Brain pericyte (primary cell): ENCODE measurements at places on chromosomes 11 and 22.
A peak's percentile ranks its signal among the peaks of the same experiment; 100 is the strongest.

DNA sequence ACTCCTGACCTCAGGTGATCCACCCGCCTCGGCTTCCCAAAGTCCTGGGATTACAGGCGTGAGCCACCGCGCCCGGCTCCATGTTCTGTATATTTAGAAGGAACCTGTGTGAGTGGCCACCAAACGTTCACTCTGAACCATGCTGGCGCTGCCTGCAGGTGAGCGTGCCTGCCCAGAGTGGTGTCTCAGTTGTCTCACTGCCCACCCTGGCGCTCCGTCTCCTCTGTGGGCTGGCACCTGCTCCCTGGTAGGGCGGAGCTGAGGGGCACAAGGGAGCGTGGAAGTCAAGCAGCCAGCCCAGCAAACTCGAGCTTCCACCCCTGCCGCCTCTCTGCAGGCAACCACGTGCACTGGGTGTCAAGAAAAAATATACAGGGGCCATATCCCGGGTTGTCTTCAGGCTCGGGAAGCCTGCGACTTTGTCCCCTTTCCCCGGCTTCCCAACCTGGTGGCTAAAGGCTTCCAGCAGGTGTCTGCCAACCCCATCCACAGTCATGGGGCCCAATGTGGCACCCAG is 16.7 kb downstream of the TXN2 start:
- no peak for DNase-seq

GRCh38 chr22:36331912-36332622 is 55.7 kb downstream of the MYH9 start:
- no peak for DNase-seq

- no peak for DNase-seq
Measured at GRCh38 chr11:106879832-106880546, 138.3 kb downstream of the GUCY1A2 start.

GRCh38 chr22:33710326-33710725 is 209.9 kb downstream of the LARGE1 start:
- no peak for DNase-seq

DNA sequence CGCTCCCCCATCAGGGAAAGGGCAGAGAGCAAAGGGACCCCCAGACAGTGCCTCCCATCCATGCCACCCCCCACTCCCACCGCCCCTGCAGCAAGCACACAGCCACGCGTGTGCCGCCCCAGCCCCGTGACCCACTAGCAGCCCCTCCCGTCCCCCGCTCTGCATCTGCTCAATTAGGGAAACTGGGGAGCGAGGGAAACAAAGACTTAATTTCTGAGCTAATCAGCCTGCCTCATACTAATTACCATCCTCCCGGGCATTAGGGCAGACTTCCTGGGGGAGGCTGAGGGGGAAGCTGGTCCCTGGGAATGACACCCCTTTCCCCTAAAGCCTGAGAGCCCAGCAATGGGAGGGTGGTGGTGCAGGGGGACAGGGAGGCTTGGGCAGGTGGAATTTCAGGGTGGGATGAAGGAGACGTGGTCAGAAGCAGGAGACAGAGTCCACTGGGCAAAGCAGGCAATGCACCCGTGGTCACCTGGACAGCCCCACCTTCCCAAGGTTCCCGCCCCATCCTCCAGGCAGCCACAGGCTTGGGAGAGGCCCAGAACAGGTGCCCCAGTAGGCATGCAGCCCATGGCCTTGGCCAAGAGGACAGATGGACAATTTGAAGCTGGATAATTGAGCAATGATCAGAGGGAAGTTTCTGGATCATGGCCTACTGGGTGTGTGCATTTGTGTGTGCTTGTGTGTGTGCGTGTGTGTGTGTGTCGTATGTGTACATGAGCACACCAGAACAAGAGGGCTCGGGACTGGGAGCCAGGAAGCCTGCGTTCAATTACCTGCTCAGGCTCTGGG is 20.6 kb downstream of the ELFN2 start:
- no peak for DNase-seq

- DNase-seq = peak; percentile 81
Measured at GRCh38 chr11:77073328-77074001, 6.7 kb downstream of the CAPN5 start.

DNA sequence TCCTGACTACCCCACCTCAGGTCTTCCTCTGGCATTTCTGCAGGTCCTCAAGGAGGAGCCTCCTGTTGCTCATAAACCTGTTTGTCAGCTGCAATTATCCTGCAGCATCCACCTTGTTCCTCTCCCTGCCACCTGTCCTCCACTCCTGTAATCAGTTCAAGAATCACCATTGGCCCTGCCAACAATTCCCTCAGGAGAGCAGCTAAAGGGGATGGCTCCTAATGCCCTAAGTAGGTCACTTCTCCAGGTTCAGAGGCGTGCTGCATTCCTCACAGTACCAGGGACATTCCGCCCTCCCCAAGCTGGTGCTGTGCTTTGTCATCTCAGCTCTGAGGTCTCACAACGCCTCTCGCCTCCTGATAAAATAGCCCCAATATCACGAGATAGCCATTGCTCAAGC is 2.1 kb downstream of the CLDN25 start:
- DNase-seq = no peak

GRCh38 chr11:119759324-119759723 is 30.3 kb upstream of the NECTIN1 start:
- DNase-seq = no peak

DNA sequence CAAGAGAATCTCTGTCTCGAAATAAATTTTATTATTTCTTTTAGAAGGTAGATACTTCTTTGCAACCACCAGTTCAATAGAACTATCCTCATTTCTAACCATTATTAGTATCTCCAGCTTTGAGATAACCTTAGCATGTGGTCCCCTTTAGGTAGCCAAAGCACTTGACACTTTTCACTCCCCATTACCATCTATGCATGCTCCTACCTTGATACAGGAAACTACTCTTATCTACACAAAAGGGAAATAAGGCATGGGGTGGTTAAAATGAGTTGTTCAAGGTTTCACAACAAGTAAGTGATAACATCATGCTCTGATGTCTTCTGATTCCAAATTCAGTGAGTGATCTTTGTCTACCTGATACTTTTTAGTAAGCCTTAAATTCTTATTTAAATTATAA is 308.2 kb upstream of the CHORDC1 start:
- no peak for DNase-seq
